ENCODE measurements at places on chromosomes 4 and X.

DNA sequence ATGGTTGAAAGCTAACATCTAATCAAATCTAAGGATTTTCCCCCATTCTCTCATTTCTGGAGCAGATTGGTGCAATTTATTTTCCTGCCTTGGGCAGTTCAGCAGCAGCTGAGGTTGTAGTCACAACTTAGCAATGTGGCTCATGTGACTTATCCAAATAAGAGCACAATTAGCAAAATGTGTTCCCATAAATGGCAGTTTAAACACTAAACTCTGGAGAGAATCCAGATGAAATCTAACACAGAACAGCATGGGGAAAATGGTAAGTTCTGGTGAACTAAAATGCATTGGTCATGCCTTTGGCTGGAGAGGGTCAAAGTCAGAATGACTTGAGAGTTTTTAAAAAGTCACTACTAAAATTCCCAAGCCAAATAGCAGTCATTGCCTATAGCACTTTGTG lies 422.6 kb upstream of the DIPK2B start:
- no peak overlapping the region for H3K4me3 ChIP-seq
- no peaks in the 10 kb centered on the region for H3K27me3 ChIP-seq

DNA sequence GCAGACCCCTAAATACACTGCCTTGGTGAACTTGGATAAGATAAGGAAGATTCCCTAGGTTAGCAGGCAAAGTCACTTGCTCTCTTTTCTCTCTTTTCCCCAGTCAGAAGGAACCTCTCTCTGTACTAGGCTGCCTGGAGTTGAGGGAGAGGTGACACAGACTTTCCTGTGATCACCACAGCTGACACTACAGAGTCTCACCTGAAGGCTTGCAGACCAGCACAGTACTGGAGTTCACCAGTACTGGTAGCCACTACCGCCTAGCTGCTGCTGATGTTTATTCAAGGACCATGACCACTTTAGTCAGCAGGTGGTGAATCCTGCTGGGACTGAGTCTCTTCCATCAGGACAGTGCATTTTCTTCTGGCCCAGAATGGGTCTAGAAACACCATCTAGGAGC lies 63.3 kb downstream of the PTPN13 start:
- no peak overlapping the region for H3K27ac ChIP-seq
- H3K36me3 ChIP-seq, result no peaks in the 10 kb centered on the region
- H3K4me3 ChIP-seq, result no peak overlapping the region
- no peak for DNase-seq
- no peaks in the 10 kb centered on the region for H3K27me3 ChIP-seq

DNA sequence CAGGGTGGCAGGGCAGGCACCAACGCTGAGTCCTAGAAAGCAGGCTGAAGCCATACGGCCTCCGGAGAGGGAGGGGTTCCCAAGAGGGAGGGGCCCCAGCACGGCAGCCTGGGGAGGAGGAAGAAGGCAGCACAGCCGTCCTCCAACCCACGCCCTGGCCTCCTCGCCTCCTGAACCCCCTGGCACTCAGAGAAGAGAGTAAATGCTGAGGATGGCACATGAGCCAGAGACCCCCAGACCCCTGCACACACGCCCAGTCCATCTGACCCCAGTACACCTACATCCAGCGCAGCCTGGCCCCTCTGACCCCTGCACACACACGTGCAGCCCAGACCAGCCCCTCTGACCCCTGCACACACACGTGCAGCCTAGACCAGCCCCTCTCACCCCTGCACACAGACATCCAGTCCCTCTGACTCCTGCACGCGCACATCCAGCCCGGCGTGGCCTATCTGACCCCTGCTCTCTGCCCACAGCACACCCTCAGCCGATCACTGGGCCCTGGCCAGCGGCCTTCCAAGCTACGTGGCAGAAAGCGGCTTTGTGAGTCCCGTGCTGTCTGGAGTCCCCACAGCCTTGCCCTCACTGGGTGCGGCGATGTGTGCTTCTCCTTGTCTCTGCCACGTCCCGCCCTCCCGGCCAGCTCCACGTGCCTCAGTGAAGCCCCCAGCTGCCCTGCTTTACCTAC lies 18.5 kb downstream of the ATP5ME start:
- H3K4me1 ChIP-seq, result no peaks in the 10 kb centered on the region
- DNase-seq, result no peak
- H3K27me3 ChIP-seq, result peaks cover 32% of the 10 kb centered on the region
- no peaks in the 10 kb centered on the region for H3K36me3 ChIP-seq
- no peak overlapping the region for H3K4me3 ChIP-seq

- no peak for DNase-seq
- no peaks in the 10 kb centered on the region for H3K36me3 ChIP-seq
- peaks cover 7% of the 10 kb centered on the region for H3K4me1 ChIP-seq
- no peak overlapping the region for H3K4me3 ChIP-seq
- H3K27ac ChIP-seq, result no peak overlapping the region
These were observed 32.5 kb downstream of the TSPAN5 start for GRCh38 chr4:98625920-98626319.

DNA sequence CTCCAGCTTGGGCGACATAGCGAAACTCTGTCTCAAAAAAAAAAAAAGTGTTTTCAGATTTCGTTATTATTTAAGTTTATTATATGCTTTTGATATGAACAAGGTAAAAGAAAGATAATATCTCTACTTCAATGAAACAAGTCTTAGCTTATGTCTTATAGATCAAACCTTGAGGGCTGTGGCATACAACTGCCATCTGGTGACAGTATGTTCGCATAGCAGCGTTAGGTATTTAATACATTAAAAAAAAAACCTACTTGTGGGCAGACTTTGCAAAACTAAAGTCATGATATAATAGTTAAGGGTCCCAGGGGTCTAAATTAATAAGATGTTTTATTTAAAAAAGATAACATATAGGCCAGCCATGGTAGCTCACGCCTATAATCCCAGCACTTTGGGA lies 161.2 kb upstream of the AMOT start:
- no peak overlapping the region for H3K4me3 ChIP-seq
- no peak overlapping the region for H3K27ac ChIP-seq
- H3K27me3 ChIP-seq, result no peaks in the 10 kb centered on the region
- H3K4me1 ChIP-seq, result no peaks in the 10 kb centered on the region
- H3K36me3 ChIP-seq, result no peaks in the 10 kb centered on the region

DNA sequence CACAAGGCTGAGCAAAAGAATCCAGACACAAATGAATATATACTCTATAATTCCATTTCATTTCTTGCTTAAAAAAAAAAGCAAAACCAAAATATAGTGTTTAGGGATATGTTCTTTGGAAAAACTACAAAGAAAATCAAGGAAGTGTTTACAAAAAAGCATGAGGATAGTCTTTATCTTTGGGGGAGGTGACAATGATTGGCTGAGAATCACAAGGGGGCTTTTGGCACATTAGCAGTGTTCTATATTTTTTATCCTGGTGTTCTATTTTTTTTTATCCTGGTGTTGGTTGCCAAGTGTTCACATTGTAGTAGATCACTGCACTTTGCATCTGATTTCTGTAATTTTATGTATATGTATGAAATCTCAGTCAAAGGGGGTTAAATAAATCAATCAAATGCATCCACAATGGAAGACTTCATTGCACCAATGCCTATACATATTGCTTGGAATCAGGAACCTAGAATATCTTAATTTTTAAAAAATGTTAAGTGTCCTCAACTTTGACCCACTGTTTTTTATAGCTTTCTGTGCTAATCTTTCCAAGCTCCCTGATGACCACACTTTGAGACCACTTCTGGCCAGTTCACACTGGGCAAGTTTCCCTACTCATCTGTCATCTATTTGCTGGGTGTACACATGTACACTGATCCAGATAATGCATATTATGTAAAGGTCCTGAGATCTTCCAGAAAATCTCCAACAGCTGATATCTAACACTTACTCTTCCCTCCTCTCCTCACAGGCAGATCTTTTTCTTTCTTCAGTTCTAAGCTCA lies 3.7 kb downstream of the TBC1D9 start:
- no peak overlapping the region for H3K4me3 ChIP-seq
- no peaks in the 10 kb centered on the region for H3K36me3 ChIP-seq
- no peak for DNase-seq
- H3K27me3 ChIP-seq, result peaks cover 10% of the 10 kb centered on the region
- peaks cover 3% of the 10 kb centered on the region for H3K4me1 ChIP-seq

GRCh38 chrX:17397074-17397473 lies 22.1 kb downstream of the NHS start:
- no peaks in the 10 kb centered on the region for H3K27me3 ChIP-seq
- DNase-seq, result no peak
- no peaks in the 10 kb centered on the region for H3K36me3 ChIP-seq
- no peak overlapping the region for H3K4me3 ChIP-seq
- no peaks in the 10 kb centered on the region for H3K4me1 ChIP-seq

- no peaks in the 10 kb centered on the region for H3K36me3 ChIP-seq
- no peak overlapping the region for H3K4me3 ChIP-seq
- H3K4me1 ChIP-seq, result no peaks in the 10 kb centered on the region
- H3K27ac ChIP-seq, result no peak overlapping the region
These were observed 18.6 kb downstream of the PSAPL1 start for GRCh38 chr4:7415927-7416686.

- H3K27me3 ChIP-seq, result no peaks in the 10 kb centered on the region
- H3K4me1 ChIP-seq, result no peaks in the 10 kb centered on the region
- DNase-seq, result no peak
- no peaks in the 10 kb centered on the region for H3K36me3 ChIP-seq
- H3K27ac ChIP-seq, result no peak overlapping the region
These were observed 252.3 kb upstream of the WDFY3 start for GRCh38 chr4:85218756-85219155.

- H3K27ac ChIP-seq, result no peak overlapping the region
- H3K27me3 ChIP-seq, result no peaks in the 10 kb centered on the region
- no peaks in the 10 kb centered on the region for H3K36me3 ChIP-seq
- no peak for DNase-seq
- no peak overlapping the region for H3K4me3 ChIP-seq
These were observed 390.3 kb downstream of the SPRY1 start for GRCh38 chr4:123786920-123787319.

DNA sequence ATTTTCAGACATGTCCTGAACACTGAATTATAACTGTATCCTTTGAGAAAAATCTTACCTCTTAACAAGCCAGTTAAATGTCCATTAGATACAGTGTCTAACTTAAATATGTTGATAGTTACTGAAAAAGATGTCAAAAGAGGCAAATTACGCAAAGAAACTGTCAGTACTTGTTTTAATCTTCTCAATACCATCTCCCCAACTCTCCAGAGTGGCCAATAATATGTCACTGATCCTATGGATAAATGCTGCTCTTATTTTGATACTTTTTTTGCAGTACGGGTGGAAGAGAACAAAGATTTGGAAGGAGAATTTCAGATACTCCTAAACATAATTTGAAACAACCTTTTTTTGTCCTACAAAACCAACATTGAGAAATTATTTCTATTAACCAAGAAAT lies 192.7 kb downstream of the CBR4 start:
- peaks cover 7% of the 10 kb centered on the region for H3K4me1 ChIP-seq
- no peak for DNase-seq
- H3K36me3 ChIP-seq, result no peaks in the 10 kb centered on the region
- no peak overlapping the region for H3K27ac ChIP-seq
- no peak overlapping the region for H3K4me3 ChIP-seq

GRCh38 chrX:5708251-5708650 lies 520.4 kb downstream of the NLGN4X start:
- H3K36me3 ChIP-seq, result no peaks in the 10 kb centered on the region
- no peaks in the 10 kb centered on the region for H3K4me1 ChIP-seq
- no peak overlapping the region for H3K27ac ChIP-seq
- no peak for DNase-seq
- H3K27me3 ChIP-seq, result no peaks in the 10 kb centered on the region
- no peak overlapping the region for H3K4me3 ChIP-seq
